Hematopoietic multipotent progenitor cell treated with erythropoietin and hydrocortisone succinate and interleukin-3 and kit ligand, for 6 days (in vitro differentiated cells): ENCODE measurements at places on chromosomes 5 and 9.

- DNase-seq, result no peak
Measured at GRCh38 chr5:38603691-38604090, 47.2 kb upstream of the LIFR start.

DNA sequence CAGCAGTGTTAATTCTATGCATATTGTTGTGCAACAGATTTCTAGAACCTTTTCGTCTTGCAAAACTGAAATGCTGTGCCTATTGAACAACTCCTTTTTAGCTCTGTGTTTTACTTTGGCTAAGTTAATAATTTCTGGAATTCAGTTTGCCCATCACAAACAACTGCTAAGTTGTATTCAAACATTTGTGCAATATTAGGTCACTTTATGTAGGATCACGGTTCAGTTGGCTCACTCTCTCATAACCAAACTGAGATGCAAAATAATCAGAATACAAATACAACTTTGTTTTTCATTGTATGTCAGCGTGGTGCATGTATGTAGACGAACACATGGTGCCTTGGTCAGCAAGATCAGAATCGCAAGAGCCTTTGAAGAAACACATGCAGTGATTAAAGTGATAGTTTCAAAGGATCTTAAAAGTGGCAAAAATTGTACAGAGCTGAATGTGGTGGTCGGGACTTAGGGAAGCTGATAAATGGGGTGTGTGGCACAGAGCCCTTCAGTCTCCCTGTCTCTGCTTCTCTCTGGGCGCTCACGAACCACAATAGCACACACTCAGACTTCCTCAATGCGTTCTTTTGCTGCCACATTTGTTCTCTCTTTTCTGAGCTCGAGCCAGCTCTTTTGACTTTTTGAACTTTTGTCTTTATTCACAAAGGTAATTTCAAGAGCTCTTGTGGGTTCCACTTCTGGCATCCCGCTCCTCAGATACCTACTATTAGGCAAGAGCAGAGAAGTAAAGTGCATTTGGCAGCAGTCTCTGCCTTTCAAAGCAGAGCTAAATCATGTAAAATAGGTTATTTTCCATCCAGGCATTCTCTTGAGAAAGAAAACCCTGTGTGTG is 112.4 kb upstream of the CTSL start:
- peak; percentile 39 for DNase-seq

GRCh38 chr5:174529925-174530681 is 194.3 kb upstream of the MSX2 start:
- no peak for DNase-seq

DNA sequence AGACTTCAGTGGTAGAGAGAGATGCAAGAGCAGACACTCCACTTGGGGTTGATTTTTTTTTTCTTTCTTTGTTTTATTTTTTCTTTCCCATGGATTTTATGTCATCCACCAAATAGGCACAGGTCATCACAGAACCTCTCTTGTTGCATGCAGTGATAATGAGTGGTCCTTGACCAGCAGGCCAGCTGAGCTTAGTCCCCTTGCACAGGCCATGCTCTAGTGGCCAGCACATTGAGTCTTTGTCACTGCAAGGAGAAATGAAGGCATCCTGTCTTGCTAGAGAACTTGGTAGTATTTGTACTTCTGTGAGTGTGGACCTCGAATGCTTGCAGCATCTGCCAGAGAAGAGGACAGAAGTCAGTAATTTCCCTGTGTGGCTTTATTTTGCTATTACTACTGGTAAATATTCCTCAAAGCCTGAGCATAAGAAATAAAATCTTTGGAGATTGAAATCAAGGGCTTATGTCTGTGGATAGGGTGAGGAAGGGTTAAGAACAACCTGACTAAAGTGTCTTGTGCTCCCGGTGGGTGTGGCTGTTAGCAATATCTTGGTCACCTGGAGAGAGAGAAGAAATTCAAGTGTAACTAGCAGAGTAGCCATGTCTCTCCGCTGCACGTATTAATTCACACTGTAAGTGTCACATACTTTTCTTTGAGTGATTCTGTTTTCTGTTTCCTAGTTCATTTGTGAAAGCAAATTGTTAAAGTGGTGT is 45.3 kb upstream of the NCS1 start:
- no peak for DNase-seq

GRCh38 chr5:174618589-174618988 is 105.8 kb upstream of the MSX2 start:
- no peak for DNase-seq

DNA sequence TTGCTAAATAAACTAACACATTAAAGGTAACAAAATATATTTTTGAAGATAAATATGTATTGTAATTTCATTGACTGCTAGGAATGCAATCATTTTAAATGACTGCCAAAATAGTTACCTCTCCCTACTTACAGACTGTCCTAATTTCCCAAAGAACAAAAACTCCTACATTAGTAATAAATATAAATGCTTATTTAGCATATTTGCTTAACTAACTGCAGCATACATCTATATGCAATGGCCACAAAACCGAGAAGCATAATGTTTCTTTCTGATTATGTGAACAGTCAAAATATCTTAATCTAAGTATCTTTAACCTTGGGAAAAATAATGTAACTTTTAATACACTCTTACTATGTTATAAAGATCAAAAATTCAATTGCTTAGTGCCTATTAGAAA is 431.7 kb downstream of the HCN1 start:
- no peak for DNase-seq

GRCh38 chr9:20070336-20070735 is 281.5 kb upstream of the SLC24A2 start:
- DNase-seq, result no peak

DNA sequence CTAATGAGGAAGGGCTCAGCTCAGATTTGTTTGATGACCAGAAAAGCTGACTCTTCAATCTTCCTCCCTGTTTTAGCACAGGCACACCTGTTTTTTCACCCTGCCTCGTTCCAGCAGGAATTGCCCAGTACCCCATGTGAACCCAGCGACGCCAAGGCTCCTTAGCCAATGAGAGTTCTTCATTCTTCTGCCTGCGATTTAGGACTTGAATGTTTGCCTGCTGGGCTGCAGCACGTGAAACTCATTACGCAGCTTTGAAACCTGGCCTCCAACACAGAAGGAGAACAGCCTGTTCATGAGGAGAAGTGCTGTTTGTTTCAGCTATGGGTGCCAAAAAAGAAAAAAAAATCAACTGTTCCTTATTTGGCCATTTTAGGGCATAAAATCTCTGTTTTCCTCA is 315.5 kb downstream of the TRPM3 start:
- DNase-seq, result no peak

- DNase-seq, result no peak
Measured at GRCh38 chr9:120368799-120369198, 211.2 kb downstream of the CDK5RAP2 start.

- no peak for DNase-seq
Measured at GRCh38 chr5:68245319-68245718, 29.8 kb downstream of the PIK3R1 start.

DNA sequence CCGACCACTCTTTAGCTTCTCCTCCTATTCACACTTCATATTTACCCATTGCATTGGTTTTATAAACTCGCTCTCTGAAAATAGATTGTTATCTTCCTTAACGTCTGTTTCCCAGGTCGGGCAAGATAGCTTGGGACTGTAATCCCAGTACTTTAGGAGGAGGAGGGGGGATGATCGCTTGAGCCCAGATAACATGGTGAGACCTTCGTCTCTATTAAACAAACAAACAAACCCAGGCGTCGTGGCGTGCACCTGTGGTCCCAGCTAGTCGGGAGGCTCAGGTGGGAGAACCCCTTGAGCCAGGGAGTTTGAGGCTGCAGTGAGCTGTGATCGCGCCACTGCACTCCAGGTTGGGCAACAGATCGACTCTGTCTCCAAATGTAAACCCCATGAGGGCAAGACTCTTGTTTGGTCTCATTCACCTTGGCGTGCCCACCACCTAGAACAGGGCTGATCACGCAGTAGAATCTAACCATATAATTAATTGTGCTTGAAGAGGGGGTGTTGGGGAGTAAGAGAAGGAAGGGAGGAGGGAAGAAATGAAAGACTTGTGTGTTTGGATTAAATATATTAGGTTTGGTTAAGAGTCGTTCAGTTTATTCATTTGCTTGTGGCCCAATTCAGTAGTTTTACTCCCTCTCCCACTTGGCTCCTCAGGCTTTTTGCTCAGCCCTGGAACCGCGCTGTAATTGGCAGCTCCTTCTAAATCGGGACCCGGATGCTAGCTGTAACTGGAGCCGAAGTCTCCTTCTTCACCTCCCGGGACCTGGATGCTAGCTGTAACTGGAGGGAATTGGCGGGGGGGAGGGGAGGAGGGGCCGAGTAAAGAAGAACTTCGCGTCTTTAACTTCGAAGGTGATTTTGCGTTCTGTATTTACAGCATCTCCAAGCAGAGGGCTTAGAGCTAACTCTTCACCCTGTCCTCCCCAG is 24.9 kb downstream of the CDKN2A start:
- DNase-seq, result no peak

DNA sequence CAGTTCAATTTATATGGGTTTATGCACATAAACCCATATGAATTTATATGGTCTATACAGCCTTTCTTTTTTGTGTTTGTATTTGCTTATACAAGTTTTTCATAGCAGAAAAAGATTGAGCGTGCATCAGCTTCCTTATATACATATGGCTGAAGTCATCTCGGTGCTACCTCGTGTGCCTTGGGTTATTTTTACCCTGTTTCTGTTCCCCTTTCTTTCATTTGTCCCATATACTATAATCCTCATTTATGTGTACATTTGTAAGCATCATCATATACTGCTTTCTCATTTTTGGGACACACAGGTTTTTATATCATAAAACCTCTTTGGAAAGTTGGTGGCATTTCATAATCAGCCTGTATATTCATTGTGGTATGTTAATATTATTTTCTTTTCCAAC is 107.8 kb upstream of the ADAMTSL1 start:
- DNase-seq, result no peak

GRCh38 chr9:81673310-81673709 is 16.0 kb downstream of the TLE1 start:
- no peak for DNase-seq

GRCh38 chr9:36837431-36838405 is 196.3 kb downstream of the PAX5 start:
- DNase-seq, result no peak

- no peak for DNase-seq
Measured at GRCh38 chr5:140131967-140132409, 6.3 kb downstream of the IGIP start.

GRCh38 chr9:83434254-83434653 is 103.9 kb downstream of the FRMD3 start:
- DNase-seq, result no peak

GRCh38 chr5:88388476-88389337 is 120.1 kb upstream of the TMEM161B start:
- no peak for DNase-seq

- no peak for DNase-seq
Measured at GRCh38 chr9:126234681-126235335, 91.8 kb upstream of the MVB12B start.

GRCh38 chr5:95759634-95760033 is 28.5 kb downstream of the RHOBTB3 start:
- DNase-seq, result no peak

DNA sequence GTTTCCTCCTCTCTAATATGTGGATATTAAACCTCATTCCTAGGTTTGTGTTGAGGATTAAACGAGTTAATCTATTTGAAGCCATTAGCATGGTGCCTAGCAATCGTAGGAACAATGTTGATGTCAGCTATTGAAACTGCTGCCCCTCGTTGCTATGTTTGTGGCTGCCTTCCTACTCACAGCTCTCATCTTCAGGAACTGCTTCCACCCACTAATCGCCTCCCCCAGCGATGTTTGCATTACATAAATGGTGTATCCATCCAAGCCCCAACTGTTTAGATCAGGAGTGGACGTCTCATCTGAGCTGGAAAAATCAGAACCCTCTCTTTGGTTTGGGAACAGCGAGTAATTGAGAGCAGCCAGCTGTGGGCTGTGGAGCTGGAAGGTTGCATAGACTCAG is 416.6 kb downstream of the ARHGEF28 start:
- DNase-seq, result no peak

DNA sequence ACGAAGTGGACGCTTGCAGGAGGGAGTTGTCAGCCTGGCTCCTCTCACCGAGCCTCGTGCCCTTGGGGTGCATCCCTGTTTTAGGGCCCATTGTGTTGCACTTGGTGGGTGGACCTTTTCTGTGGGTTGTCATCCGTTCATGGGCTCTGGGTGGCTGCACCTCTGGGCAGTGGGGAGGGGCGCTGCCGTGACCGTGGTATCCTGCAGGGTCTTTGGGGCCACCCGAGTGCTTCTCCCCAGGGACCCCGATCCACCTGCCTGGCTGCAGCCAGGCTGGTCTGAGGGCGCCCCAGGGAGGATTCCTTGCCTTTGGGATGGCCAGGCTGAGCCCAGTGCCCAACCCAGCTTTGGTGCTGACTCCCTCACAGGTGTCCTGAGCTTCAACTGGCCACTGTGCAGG is 41.0 kb upstream of the UBAC1 start:
- no peak for DNase-seq

GRCh38 chr9:14183001-14183400 is 130.9 kb downstream of the NFIB start:
- no peak for DNase-seq

DNA sequence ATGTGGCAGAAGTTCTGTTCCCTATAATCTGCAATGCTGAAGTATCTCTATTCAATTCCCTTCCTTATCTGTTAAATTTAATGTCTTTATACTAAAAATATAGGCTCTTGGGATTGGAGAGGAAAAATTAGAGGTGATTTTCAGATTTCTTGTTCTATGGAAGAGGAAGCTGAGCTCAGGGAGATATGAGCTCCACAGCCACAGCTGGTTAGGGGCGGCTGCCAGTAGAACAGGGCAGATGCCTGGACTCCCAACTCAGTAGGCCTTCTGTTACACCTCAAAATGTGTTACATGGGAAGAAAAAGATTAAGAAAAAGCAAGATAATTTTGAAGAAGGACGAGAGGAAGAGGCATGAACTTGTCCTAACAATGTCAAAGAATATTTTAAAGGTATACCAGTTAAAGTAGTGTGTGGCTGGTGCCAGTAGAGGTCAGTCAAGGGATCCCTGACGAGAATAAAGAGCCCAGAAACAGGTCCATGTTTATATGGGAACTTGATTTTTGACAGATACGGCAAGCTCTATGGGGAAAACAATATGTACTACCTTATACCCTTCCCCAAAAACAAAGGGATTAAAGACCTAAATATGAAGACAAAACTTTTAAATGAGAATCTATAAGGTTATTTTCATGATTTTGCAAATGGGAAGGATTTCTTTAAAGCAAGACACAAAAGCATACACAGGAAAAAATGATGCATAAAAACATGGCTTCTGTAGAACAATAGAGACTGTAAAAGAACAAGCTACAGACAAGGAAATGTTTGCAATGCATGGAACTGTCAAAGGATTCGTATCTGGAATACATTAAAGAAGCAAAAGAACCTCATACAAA is 28.7 kb downstream of the DNAJC21 start:
- DNase-seq, result peak; percentile 65

GRCh38 chr9:85001925-85002324 is 332.4 kb downstream of the NTRK2 start:
- no peak for DNase-seq

- DNase-seq, result peak; percentile 73
Measured at GRCh38 chr9:124660341-124660801, 110.7 kb downstream of the NR6A1 start.
